ENCODE measurements at places on chromosomes 7 and 10.
A peak's percentile ranks its signal among the peaks of the same experiment; 100 is the strongest.

DNA sequence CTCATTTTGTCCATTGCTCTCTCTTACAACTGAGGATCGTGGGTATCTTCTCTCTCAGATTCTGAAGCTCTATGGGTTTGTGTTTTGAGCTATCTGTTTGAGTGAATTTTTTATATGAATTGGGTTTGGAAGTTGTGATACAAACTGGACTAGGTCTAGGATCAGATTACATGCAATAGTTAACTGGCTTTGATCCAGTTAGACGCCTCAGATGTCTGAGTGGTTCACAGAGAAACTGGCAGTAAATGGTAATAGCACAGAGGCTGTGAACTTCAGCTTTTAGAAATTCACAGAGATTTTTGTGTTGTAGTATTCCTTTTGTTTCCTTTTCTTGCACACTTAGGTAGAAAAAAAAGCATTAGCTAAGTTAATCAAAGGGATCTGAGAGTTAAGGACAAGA lies 12.7 kb upstream of the DNMBP start:
- H3K4me1 ChIP-seq, result peaks cover 13% of the 10 kb centered on the region
- H3K27me3 ChIP-seq, result no peaks in the 10 kb centered on the region
- no peak overlapping the region for H3K4me3 ChIP-seq
- H3K27ac ChIP-seq, result no peak overlapping the region
- no peaks in the 10 kb centered on the region for H3K36me3 ChIP-seq
- DNase-seq, result no peak

DNA sequence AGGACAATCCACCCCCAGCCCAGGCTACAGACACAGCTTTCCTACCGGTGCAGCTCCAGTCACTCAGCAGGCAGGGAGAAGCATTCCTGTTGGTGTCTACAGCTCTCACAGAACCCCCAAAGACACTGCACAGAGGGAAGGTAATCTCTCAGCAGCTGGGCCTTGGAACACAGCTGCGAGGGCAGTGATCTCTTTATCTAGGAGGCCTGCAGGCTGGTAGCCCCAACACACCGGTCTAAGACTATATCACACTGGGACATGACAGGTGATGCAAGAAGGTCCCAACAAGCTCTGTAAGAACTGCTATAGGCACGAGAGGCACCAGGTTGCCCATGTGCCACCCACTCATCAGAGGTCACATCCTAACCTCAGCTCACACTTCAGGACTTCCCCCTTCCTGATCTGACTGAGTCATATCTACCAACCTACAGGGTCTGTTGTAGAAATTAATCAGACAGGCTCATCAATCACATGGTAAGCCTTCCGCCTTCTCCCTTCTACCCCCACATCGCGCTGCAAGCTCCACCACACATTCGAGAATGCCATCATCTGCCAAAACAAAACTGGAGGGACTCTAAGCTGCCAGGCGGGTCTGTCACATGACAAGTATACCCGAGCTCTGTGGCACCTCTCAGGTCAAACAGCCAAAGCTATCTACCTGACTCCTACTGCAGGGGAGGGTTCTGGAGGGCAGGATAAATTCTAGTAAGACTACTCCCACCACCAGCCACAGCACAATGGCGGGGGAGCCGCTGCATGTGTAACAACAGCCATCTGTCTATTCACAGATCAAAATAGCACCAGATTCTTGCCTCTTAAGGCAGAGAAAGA lies 26.1 kb downstream of the FAM53B start:
- DNase-seq, result no peak
- H3K4me1 ChIP-seq, result peaks cover 7% of the 10 kb centered on the region
- no peak overlapping the region for H3K4me3 ChIP-seq
- no peaks in the 10 kb centered on the region for H3K27me3 ChIP-seq

- H3K27me3 ChIP-seq, result no peaks in the 10 kb centered on the region
- no peak overlapping the region for H3K4me3 ChIP-seq
- H3K36me3 ChIP-seq, result peaks cover 63% of the 10 kb centered on the region
- DNase-seq, result no peak
- peaks cover 13% of the 10 kb centered on the region for H3K4me1 ChIP-seq
- no peak overlapping the region for H3K27ac ChIP-seq
Observed at GRCh38 chr10:80171248-80171660, 34.1 kb downstream of the ANXA11 start.

- H3K27ac ChIP-seq, result no peak overlapping the region
- no peak overlapping the region for H3K4me3 ChIP-seq
- DNase-seq, result no peak
- no peaks in the 10 kb centered on the region for H3K36me3 ChIP-seq
- no peaks in the 10 kb centered on the region for H3K27me3 ChIP-seq
Observed at GRCh38 chr7:113550966-113551365, 367.8 kb downstream of the PPP1R3A start.

- no peaks in the 10 kb centered on the region for H3K27me3 ChIP-seq
- no peak for DNase-seq
- H3K36me3 ChIP-seq, result no peaks in the 10 kb centered on the region
- H3K27ac ChIP-seq, result no peak overlapping the region
- H3K4me1 ChIP-seq, result no peaks in the 10 kb centered on the region
- H3K4me3 ChIP-seq, result no peak overlapping the region
Observed at GRCh38 chr7:19928247-19928646, 154.8 kb upstream of the TMEM196 start.

DNA sequence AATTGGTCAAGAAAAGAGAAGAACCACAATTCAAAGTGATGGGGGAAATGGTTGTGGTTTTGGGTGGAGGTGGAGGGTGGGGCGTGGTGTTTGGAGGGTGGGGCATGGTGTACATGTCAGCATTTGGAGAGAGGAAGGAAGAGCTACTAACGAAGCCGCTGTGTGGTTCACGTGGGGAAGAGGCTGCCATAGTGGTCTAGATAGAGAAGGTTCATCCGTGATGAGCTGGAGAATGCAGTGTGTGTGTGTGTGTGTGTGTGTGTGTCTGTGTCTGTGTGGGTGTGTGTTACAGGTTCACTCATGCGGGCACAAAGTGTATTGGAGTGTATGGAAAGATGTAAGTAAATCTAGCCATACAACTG lies 6.1 kb upstream of the VCL start:
- no peak overlapping the region for H3K4me3 ChIP-seq
- H3K4me1 ChIP-seq, result no peaks in the 10 kb centered on the region
- no peak for DNase-seq
- H3K27me3 ChIP-seq, result no peaks in the 10 kb centered on the region

GRCh38 chr7:126959649-126960048 lies 293.1 kb downstream of the GRM8 start:
- no peak for DNase-seq
- H3K36me3 ChIP-seq, result no peaks in the 10 kb centered on the region
- no peaks in the 10 kb centered on the region for H3K4me1 ChIP-seq
- no peak overlapping the region for H3K4me3 ChIP-seq
- H3K27ac ChIP-seq, result no peak overlapping the region

DNA sequence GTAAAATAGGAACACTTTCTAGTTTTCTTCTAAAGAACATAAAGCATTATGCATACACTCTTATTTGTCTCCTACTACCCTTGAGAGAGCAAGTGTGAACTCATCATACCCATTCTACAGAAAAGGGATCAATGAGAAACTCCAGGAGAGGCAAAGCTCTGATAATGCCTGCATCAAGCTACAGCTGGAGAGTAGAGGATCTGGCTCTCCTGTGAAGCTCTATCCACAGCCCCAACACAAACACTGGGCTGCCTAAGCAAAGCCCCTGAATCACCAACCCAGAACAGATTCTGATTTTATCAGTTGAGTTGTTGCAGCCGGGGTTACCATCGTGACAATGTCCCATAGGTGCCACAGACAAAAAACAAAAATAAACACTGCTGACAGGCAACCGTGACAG lies 74.9 kb downstream of the NUDCD3 start:
- H3K27me3 ChIP-seq, result no peaks in the 10 kb centered on the region
- DNase-seq, result peak; percentile 30
- peaks cover 15% of the 10 kb centered on the region for H3K36me3 ChIP-seq
- peak overlapping the region; percentile 49 for H3K27ac ChIP-seq
- H3K4me3 ChIP-seq, result no peak overlapping the region

DNA sequence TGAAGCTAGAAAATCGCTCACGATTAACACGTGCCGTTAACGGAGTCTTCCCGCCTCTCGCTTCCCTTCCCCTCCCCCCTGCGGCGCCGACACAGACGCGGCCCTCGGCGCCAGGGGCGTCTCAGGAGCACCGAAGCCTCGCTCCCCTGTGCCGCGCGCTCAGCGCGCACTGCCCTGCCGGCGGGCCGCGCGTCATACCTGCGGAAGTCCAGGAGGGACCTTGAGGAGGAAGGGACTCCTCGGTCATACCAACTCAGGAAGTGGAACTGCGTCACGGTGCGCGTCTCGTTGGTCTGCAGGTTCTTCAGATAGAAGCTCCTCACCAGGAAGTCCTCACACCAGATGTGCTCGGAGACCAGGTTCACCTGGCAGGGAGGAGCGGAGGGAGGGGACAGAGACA lies 239.6 kb downstream of the DNAJB6 start:
- H3K4me1 ChIP-seq, result no peaks in the 10 kb centered on the region
- H3K4me3 ChIP-seq, result no peak overlapping the region
- DNase-seq, result no peak
- no peaks in the 10 kb centered on the region for H3K27me3 ChIP-seq

GRCh38 chr10:109405338-109405737 lies 518.0 kb downstream of the XPNPEP1 start:
- H3K27ac ChIP-seq, result no peak overlapping the region
- H3K27me3 ChIP-seq, result no peaks in the 10 kb centered on the region
- H3K4me3 ChIP-seq, result no peak overlapping the region

- DNase-seq, result no peak
- H3K36me3 ChIP-seq, result no peaks in the 10 kb centered on the region
- H3K27ac ChIP-seq, result no peak overlapping the region
- H3K27me3 ChIP-seq, result no peaks in the 10 kb centered on the region
- H3K4me3 ChIP-seq, result no peak overlapping the region
Observed at GRCh38 chr7:112076324-112076723, 129.9 kb downstream of the DOCK4 start.
